Panc1 (cell line): ENCODE measurements at places on chromosomes 2 and 18.

DNA sequence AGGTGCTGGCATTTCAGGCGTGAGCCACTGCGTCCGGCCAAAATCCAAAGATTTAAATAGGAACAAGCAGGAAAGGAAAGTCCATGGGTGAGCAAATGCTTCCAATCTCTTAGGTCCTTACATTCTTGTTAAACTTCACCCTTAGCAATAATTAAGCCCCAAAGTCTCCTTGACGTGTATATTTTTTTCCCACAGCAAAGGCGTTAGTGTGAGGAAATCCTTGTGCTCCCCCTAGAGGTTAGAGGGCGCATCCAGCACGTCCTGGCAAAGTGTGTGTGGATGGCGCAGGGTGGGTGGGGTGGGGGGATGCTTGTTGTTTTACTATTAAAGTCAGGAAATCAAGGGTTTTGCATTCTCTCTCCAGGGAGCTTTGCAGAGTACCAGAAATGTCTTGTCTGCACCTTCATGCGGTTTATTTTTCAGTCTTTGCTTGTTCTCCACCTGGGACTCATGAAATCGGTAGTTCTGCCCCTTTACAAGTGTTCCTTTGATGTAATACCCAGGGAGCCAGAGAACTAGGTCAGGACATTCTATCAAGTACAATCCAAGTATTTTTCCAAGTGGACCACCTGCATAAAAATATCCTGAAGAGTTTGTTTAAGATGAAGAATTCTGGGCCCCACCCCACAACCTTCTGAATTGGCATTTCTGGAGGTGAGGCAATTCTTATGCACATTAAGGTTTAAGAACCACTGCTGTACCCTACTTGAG, 22.2 kb upstream of the ITSN2 start:
- DNase-seq, result peak; percentile 61

DNA sequence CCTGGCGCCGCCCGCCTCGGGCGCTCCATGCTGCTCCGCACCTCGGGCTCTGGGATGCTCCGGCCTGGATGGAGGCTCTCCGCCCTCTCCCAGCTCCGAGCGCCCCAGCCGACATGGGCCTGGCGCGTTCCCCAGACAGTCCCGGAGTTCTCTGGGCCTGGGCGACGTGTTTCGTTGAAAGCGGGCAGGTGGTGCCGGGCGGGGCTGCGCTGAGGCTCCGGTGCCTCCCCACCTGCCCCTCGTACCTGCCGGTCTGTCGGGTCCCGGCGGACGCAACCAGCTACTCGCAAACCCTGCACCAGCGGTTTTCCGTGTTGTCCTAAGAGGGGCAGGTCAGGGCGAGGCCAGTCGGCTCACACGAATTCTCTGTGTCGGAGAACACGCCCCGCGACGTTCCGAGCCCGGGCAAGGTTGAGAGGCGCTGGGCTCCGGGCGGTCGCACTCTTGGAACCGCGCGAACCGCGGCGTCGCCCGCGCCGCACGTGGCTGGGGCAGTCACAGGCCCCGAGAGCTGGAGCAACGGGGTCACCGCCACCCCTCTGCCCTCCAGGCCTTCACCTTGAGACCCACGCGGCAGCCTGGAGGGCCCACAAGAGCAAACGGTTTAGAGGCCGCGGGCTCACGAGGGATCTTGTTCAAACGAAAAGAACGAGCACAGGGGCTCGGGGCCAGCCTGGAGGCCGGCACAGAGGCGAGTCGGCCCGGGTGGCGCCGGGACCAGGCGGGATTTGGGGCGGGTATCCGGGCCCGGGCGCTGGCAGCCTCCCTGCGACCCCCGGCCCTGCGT, 4.2 kb upstream of the SIX2 start:
- DNase-seq, result no peak

DNA sequence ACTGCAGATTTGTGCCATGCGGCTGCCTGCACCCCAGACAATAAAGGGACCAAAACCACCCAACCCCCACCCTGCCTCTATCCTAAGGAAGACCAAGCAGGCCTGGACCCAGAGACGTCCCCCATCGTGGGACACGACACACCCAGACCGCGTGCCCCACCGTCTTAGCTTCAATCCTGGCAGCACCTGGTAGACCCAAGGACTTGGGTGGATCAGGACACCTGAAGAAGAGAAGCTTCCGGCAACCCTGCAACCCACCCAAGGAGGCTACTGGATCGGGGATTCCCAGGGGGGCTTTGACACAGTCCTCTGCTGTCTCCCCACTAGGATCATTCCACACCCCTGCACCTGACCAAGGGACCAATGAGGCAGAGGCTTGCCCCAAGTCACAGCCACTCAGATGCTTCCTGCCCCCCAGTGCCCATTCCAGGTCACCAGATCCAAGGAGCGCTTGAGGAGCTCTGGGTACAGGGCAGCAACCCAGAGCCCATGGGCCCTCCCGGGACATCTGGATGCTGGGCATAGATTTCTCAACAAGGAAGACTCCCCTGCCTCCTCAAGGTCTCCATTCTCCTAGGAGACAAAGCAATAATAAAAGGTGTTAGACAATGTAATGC, 3.6 kb downstream of the ALPI start:
- DNase-seq, result no peak

- DNase-seq, result no peak
Observed at GRCh38 chr2:128498086-128498485, 179.4 kb upstream of the HS6ST1 start.

- DNase-seq, result no peak
Observed at GRCh38 chr2:64262816-64263215, 118.6 kb upstream of the PELI1 start.

DNA sequence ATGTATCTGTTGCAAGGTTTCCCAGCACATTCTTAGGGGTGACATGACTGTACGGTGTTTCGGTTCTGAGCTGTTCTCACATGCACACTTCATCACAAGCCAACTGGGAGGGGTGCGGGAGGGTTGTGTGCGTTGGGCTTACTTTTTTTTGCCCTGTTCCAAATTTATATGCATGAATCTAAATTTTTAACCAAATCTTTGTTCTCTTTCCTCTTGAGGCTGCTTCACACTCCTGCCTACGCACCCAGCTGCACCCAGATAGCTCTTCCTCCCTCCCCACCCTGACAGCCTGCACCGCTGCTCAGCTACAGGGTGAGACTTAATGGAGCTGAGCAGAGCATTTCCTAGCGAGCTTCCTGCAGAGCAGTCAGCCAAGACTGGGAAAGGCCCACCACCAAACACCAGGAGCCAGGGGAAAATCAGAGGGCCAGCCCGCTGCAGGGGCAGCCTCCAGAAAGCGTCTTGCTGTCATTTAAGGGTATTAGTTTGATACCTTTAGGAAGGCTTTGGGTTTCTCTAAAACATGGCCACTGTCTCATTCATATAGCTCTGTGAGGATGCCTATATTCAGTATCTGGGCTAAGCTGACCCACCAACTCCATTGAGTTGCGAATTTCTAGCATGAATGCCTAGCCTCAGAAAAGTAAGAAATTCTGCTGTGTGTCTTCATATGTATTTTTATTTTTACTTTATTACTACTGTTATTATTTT, 84.5 kb downstream of the POU3F3 start:
- no peak for DNase-seq

DNA sequence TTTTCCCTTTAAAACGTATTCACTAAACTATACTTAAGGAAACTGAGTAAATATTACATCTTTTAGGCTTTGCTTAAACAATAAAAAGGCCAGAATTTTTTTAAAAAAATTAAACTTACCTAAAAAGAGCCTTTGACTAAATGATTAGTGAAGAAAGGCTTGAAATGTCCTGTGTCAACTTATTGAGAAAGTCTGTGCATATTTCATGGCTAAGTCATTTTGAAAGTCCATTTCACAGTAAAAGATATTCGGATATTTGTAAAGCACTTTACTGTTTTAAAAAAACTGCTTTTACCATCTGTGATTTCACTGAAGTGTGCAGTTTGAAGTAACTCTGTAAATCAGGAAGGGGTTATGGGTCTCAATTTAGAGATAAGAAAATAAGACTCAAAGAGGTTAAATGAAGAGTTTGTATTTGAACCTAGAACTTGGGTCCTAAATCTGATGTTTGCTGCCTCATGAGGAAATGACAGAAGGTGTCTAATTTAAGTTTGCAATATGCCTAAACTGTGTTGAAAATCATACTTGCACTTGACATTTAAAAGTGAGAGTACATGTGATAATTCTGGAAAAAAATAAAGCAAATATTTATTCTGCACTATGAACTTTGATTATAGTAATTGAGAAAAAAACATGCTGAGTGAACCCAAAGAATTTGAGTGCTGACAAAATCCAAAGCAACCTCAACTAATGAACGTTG, 50.5 kb downstream of the RAB27B start:
- no peak for DNase-seq

DNA sequence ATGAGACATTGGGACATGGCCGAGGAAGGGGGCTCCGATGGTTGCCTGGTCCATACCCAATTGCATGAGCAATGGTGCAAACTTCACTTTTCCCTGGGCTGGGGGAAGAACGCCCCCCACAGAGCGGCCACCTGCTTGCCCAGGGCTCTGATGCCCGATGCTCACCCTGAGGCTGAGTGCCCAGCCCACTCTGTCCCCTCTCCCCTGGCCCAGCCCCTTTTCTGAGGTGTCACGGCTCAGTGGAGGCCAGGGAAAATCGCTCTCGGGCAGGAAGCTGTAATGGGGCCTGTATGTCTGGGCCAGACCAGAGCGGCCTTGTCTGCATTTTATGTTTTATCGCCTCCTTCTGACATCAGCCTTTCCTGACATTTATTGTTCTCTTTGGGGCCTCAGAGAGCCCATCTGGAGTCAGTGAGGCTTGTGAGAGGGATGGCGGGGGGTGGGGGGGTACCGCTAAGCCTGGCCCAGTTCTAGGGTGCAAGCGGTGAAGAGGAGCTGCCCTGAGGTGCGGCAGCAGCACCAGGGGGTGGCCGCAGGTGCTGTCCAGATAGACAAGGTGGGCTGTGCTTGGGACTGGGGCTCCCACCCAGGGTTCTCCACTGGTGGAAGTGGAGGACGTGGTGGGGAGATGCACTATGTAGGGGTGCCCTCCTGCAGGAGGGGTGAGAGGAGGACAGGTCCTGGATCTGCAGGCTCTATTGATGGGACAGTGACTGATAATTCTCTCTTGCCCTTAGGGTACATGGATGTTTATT, 46.2 kb downstream of the INHBB start:
- DNase-seq, result no peak

GRCh38 chr2:203949228-203949627, 12.7 kb downstream of the ICOS start:
- no peak for DNase-seq

DNA sequence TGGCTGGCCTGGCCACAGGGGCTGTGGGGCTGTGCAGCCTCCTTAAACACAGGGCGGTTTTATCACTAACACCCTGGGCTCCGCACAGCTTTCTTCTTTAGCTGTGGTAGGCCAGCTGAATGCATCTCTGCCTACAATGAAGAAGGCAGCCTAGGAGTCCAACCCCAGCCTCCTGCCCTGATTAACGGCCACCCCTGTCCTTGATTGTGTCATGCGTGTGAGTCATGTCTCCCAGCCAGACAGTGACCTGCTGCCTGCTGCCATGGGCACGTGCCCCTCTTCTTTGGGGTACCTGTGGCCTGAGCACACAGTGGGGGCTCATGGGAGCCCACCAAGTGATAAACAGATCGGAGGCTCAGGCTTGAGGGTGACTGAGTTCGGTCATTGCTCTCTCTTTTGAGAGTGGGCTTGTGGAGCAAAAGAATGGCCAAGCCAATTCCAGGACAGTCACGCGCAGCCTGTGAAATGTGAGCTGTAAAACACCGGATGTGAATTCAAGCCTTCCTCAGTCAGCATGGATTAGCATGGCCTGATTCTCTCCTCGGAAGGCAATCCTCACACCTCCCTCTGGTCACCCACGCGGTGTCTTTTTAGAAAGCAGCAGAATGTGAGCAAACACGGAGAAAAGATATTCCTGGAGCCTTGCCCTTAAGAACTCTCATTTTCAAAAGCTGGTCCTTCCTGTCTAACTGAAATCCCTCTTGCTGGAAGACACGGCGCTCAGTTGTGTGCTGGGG, 144.1 kb downstream of the CELF4 start:
- no peak for DNase-seq

DNA sequence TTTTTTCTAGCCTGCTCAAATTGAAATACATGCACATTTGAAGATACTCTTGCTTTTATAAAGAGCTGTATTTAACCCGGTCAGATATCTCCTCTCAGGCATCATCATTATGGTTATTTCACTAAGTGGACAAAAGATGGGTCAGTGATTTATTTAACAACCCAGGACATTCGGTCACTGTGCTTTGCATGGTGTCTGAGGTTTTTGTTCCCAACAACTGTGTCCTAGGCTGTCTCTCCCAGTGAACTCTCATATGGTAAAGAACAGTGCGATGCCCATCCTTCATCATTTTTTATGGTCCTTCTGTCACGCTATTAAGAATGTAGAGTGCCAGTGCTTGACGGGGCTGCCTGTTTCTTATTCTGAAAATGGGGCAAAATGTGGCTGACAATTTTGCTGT, 372.4 kb downstream of the PTPRM start:
- DNase-seq, result no peak
